ENCODE measurements at places on chromosomes 5 and 9.

GRCh38 chr9:86713970-86714369 is 233.3 kb downstream of the GAS1 start:
- DNase-seq = peak; percentile 87

- peak; percentile 46 for DNase-seq
These were observed 77.9 kb upstream of the MVB12B start for GRCh38 chr9:126248680-126249079.

GRCh38 chr5:39713250-39713916 is 288.6 kb upstream of the DAB2 start:
- DNase-seq = peak; percentile 83

DNA sequence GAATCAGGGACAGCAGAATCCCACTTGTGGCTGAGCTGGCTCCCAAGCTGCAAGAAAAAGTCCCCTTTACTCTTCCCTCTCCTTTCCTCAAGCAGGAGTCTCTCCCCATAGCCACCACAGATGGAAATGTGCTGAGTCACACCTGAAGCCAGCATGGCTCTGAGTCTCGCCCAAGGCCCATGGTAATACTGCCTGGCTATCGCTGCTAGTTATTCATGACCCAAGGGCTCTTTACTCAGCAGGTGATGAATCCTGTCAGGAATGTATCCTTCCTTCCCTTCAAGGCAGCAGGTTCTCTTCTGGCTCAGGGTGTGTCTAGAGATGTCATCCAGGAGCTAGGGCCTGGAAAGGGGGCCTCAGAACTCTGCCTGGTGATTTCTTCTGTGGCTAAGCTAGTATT is 403.3 kb upstream of the PTPRD start:
- DNase-seq = no peak

DNA sequence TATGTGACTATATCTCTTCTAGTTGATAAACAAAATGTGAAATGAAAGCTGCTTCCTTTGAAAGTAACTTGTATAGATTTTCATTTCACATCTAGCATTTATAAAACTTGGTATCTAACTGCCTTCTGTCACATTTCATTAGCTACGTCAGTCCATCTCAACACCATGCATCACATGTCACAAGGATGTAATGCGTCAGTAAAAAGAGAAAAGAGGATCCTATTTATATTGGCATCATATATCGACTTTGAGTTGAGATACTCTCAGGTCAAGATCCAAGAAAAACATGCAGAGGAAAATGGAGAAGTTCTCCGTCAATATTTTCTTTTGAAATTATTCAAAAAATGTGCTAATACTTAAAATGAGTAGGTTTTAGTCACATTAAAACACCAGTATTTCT is 1211.2 kb downstream of the EFNA5 start:
- DNase-seq = no peak

DNA sequence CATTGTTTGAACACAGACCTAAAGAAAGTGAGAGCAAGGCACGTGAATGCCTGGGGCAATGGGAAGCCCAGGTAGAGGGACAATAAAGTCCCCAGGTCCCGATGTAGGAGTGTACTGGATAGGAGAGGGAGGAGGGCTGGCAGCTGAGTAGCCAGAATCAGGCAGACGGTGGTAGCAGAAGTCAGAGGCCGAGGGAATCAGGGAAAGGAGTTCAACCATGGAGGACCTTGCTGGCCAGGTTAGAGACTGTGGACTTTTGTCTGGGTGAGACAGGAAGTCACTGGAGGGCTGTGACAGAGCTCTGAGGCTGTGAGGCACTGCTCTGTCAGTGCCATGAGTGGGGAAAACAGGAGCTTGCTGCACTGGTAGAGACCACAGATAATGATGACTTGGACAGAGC is 248.2 kb downstream of the EFNA5 start:
- no peak for DNase-seq

DNA sequence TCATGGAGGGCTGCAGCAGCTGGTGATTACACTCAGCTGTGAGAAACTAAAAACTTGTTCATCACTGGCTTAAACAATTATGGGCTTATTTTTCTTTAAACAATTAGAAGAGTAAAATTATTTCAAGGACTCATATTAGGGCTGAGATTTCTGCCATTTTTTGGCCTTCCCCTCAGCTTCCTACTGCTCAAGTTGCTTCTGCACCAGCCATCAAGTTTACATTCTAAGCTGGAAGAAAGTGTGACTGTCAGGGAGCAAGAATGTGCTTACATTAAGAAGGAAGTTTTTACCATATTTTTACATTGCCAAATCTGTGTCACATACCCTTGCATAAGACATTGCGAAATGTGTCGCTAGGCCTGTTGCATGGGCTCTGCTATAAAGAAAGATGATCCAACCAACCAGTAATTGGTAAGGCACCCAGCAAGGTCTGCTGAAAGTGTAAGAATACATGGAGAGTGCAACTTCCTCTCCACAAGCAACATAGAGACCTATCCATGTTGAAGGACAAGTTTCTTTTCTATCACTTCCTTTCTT is 260.3 kb upstream of the CDH10 start:
- DNase-seq = peak; percentile 61

GRCh38 chr5:178114325-178115135 is 1.2 kb downstream of the N4BP3 start:
- DNase-seq = no peak

DNA sequence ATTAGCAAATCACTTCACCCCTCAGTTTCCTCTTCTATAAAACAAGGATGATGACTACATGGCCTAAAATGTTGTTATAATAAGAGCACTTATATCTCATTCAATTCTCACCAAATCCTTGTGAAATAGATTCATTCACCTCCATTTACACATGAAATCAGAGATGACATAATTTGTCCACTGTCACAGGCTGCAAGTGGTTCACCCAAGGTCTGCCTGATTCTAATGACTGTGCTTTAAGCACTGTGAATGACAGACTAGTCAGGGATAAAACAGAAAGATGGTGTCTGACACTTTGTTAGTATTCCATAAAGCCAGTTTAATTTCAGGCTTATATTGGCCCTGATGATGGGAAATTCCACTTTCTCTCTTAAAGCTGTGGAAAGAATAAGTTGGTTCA is 209.5 kb downstream of the MAPKAP1 start:
- no peak for DNase-seq

DNA sequence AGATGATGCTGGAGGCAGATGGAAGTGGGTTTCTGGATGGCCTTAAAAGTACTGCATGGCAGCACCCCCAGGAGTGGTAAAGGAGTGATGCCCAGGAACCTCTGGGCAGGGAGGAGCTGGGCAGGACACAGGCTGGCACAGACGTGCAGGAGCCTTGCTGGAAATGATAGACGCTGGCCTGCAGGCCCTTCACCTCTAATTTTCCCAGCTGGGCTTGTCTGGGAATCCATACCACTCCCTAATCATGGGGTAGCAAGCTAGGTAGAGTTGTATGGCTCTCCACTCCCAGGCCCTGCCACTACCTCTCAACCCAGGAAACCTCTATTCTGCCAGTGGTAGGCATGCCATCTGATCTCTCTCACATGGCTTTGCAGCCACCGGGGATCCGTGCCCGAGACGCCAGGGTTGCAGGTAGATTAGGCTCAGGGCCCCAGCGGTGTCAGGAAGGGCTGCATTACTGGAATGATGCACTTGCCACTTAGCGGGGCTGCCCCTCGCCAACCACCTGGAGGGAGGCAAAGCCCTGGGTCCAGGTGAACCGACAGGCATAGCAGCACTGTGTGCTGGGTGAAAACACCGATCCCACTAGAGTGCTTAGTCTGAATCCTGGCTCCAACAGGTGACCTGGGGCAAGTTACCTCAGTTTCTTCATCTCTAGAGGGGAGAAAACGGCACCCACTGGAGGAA is 79.6 kb upstream of the SLC25A51 start:
- no peak for DNase-seq

DNA sequence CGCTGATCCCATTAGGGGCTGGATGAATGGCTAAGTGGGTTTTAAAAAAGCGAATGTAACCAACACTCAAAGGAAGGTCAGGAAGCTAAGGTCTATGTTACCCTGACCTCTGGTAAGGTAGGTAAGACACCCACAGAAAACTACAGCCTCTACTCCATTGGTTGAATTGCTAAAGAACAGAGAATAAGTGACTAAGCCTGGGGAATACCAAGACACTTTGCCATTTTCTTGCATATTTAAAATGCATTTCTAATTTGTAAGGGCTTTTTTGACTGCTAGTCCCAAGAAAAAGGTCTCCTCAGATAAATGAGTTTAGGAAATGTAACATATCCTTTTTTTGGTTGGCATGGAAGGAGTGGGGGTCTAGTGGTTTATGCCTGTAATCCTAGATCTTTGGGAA is 368.7 kb downstream of the BNC2 start:
- DNase-seq = no peak

GRCh38 chr5:115510145-115510645 is 34.4 kb downstream of the FEM1C start:
- no peak for DNase-seq

DNA sequence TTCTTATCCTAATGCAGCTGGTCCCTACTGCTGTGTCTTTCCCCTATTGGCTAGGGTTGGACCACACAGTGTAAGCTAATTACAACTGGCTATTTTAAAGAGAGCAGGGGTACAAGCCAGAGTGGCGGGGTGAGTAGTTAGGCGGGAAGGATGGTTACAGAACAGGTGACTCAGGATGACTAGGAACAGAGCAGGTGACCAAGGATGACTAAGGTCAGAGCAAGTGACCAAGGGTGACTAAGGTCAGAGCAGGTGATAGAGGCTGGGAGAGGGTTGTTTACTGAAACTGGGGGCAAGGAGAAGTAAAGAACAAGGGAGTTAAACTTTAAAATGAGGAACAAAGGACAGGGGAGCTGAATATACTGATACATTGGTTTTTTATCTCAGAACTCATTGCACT is 125.4 kb downstream of the PTTG1 start:
- no peak for DNase-seq

GRCh38 chr5:80540691-80541090 is 29.4 kb downstream of the ANKRD34B start:
- DNase-seq = peak; percentile 27

DNA sequence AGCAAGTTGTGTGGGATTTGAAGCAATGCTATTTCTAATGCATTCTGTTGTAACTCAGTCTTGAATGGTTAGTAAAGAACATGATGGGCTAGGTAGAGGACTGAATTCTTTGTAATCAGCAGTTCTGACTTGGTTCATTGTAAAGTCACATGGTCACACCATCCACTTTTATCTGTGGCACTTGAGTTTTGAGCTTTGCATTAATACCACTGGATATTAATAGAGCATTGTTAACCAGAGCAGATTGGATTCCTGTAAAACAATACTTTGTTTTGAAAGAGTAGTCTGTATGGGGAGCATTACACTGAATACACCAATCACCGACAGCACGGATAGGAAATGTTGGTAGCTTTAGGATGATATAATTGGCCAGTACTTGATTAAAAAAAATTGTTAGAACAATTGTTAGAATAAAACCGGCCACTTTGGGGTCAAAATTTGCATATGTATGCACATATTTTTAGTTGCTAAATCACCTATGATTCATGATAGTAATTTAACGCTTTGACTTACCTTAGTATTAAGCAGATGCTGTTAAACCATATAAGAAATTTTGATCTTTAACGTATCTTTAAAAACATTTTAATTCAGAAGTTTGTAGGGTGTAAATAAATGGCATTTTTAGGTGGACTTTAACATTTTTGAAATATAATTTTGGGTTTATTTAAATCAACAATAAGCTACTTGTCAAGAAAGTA is 17.4 kb downstream of the SLC12A2 start:
- no peak for DNase-seq

DNA sequence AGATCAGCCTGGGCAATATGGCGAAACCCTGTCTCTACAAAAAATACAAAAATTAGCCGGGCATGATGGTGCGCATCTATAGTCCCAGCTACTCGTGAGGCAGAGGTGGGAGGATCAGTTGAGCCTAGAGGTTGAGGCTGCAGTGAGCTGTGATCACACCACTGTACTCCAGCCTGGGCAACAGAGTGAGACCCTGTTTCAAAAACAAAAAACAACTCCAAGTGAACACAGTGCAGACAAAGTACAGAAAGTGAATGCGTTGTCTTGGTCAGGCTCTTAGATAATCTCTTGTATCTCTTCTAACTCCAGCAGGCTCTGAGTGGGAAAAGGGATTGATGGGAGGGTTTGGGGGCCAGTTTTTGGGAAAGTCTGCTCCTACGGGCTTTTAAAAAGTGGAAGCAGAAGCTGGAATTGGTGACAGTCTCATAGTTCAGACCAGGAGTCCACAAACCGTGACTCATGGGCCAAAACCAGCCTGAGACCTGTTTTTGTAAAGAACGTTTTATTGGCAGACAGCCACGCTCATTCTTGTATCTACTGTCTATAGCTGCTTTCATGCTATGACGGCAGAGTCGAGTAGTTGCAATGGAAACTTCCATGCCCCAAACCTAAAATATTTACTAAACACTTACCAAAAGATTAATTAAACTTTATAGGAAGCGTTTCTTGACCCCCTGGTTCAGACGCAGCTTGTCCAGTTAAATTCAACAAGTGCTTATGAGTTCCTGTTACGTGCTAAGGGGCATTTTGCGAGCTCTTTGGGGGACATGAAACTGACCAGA is 32.9 kb downstream of the NDST1 start:
- peak; percentile 95 for DNase-seq

DNA sequence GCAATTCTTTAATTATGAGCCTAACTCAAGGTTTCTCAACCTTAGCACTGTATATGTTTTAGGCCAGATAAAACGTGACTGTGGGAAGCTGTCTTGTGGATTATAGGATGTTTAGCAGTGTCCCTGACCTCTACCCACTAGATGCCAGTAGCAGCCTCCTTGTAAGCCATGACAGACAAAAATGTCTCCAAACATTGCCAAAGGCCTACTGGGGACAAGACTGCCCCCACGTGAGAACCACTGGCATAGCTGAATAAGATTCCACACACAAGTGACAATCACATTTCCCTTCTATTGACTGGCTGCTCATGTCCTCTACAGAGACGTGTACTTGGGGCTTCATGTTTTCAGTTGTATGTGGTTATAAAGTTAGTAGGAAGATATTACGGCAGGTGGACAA is 55.4 kb downstream of the GOLM1 start:
- no peak for DNase-seq

- DNase-seq = no peak
These were observed 48.6 kb upstream of the ADCY2 start for GRCh38 chr5:7347377-7347776.

GRCh38 chr5:125408448-125409233 is 662.2 kb upstream of the ZNF608 start:
- DNase-seq = peak; percentile 48

- DNase-seq = no peak
These were observed 341.9 kb downstream of the DIRAS2 start for GRCh38 chr9:90300611-90301276.

GRCh38 chr9:129005336-129005997 is 22.7 kb downstream of the SH3GLB2 start:
- DNase-seq = no peak

DNA sequence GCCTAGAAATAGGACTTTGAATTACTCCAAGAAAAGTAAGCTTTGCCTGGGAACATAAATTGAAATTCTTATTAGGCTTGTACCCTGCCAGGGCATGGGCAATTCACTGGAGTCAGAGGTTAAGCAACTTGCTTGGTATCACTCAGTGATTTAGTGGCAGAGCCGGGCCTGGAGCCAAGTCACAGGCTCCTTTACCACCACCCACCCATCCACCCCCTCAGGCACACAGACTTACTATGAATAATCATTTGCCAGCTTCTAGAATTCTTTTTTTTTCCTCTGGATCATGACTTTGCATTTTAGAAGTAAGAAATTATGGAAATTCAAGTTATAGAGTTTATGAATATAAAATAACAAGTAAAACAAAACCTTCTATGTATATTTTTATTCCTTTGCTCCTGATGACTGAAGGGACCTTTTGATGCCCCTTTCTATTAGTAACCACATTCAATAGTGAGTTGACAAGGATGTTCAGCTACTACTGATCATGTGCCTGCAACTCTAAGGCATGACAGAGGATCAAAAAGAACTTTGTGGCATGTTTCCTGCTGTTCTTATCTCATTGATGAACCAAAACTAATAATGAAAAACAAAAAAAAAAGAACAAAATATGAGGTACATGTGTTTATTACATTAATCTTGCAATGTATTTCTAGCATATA is 614.7 kb downstream of the TLR4 start:
- DNase-seq = no peak

Data from adipocyte (in vitro differentiated cells).